Esophagus squamous epithelium (tissue), 5 donors: ENCODE measurements at places on chromosomes 16 and 17.

DNA sequence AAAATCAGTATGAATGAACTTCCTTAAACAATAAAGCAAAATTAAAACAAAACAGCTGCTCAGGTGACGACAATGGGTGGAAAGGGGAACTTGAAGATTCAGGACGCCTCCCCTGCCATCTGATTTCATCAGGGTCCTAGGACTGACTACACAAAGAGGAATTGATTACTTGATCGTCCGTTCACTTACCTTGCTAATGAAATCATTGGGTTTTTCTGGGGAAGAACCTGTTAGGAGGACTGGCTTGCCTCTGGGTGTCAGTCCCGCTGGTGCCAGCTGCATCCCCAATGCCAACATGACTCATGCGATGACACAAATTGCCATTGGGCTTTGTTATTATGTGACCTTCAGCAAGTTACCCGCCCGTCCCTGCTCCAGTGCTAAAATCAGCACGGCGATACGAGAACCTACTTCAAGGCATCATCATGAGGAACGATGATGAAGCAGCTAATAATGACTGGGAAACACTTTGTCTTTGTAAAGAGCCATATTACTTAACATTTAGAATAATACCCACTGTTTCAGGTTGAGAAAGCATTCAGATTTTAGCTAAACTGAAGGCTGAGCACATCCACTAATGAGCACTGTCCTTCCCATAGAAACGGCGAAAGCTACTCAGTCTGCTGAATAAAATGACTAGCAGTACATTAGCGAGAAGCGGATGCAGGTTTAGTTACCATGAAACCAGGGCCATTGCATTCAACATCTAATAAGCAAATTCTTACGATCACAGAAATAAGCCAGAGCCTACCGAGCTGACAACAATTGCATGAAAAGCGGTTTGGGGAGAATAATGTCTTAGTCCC is 139.4 kb downstream of the ZFHX3 start:
- no peak for DNase-seq

DNA sequence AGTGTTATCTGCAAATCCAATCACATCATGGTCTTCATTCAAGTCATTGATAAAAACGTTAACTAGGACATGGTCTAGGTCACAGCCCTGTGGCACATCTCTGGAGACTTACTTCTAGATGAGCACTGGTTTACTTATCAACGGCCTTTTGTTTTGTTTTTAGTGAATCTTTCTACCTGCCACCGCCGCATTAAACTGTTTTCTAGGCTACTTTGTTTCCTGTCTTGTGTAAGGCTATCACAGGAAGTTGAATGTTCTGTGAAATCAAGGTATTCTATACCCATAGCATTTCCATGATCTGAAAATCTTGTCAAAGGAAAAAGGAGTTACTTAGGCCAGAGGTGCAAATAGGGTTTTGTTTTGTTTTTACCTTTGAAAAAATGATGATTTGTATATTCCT is 26.9 kb downstream of the SOCS3 start:
- no peak for DNase-seq

DNA sequence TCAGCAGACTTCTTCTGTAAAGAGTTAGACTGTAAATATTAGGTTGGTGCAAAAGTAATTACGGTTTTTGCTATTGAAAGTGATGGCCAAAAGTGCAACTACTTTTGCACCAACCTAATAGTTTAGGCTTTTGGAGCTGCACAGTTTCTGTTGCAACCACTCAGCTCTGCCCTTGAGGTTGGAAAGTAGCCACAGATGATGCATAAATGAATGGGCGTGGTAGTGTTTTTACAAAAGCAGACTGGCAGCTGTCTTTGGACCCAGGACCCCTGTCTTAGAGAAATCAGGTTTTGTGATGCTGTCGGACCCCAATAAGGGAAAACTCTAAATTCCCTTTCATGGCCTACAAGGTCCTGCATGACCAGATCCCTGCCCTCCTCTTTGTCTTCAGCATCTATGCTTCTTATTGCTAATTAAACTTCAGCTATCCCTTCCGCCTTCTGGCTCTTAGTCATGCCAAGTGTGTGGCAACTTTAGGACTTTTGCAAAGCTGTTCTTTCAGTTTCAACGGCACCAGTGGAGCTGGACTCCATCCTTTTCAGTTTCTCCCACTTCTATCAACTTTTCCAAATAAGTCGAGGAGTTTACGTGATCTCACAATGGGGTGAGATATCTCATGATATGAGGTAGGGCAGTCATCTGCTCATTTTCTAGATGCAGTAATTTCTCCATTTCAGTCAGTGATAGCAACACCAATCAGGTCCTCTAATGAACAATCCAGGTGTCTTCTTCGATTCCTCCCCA is 232.3 kb downstream of the XYLT1 start:
- no peak for DNase-seq

DNA sequence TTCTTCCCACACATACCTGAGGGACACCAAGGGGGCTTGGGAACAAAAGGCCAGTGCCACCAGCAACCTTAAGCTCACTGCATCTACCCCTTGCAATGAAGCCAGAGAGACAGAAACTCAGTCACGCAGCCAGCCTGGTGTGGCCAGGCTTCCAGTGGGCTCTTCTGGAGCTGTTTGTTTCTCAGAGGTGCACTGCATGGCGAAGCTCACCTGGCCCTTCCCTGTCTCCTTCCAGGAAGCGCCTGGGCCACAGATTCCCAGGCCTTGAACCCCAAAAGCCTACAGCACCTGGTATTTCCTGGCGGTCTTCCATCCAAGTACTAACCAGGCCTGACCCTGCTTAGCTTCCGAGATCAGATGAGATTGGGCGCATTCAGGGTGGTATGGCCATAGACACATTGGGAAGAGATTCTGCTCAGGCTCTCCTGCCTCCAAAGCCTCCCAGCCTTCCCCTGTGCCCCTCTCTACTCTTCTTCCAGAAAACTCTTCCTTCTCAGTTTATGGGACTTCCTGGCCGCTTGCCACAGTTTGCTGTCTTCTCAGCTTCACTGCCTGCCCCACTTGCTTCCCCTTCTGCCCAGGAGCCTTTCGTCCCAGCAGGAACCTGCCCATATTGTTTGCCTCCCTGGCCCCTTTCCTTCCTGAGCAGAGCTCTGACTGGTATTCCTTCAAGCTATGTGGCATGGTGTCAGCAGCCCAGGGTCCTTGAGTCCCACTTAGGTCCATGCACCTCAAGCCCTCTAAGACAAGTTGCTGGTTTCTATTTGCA is 1.6 kb downstream of the CISD3 start:
- DNase-seq = no peak

GRCh38 chr17:64084086-64084939 is 45.6 kb downstream of the ERN1 start:
- no peak for DNase-seq

DNA sequence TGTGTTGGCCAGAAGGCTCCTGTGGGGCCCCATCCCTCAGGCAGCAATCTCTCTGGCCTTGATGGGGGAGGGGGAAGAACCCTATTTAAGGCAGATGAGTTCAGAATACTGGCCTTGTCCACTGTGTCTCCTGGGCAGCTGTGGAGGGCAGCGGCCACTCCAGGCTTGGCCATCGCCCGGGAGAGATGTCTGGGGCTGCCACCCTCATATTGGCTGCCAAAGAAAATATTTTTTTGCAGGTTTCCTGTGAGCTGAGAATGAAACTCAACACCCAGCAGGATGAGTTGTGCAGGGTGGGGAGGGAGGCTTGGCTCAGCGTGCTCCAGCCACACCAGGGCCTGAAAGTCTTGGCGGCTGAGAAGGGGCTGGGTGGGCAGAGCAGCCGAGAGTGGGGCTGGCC is 14.4 kb upstream of the TIMP2 start:
- DNase-seq = no peak

DNA sequence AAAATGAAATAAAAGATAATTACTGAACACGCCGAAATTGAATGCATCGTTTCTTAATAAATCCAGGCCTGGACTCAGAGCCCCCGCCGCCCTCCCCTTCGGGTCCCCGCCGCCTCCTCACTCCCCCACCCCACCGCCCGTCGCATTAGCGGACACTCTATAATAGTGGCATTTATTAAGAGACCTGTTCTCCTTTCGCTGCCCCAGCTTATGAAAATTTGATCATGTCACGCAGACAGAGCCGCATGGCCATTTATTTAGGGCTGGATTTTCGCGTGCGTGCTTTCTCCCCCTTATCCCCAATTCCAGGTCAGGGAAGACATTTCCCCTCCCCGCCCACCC is 6.3 kb upstream of the HOXB2 start:
- no peak for DNase-seq

DNA sequence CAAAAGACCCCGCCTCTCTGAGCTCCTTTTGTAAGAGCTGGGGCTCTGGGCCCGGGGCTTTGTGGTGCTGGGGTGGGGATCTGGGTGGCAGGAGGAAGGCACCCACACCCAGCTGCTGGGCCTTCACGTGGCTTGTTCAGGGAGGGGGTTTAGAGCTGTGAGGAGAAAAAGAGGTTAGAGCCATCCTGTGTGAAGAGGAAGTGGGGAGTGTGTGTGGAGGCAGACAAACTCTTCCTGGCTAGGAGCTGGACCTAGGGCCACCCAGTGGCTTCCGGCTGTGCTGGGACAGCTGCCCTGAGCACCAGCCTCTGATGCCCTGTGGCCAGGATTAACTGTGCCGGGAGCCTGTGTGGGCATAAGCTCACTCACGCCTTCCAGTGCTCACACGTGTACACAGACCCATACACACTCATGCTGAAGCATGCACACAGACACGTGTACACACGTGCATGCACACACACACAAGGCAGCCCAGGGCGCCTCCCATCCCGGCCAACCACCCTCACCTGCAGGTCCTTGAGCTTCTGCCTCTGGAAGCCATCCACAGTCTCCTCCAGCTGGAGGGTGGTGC is 7.4 kb downstream of the CIBAR2 start:
- no peak for DNase-seq

DNA sequence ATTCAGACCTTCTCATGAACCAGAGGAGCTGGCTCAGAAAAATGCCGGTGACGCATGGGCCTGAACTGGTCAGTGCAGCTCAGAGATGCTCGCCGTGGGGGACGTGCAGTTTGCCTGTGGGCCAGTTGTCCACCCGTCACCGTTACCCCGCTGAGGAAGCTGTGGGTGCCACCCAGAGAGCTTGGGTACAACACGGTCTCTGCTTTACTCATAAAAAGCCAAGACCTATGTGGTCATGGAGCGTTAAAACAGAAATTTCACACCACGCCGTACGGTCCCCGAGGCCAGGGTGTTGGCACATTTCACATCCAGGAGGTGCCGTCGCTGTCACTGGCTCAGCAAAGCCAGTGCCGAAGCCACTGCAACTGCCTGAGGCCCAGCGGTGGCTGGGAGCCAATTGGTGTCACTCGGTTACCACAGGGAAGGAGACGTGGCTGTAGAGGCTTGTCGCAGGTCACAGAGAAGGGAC is 120.9 kb downstream of the METRNL start:
- no peak for DNase-seq

- DNase-seq = no peak
Observed at GRCh38 chr17:78266231-78266631, 34.8 kb downstream of the TMEM235 start.

DNA sequence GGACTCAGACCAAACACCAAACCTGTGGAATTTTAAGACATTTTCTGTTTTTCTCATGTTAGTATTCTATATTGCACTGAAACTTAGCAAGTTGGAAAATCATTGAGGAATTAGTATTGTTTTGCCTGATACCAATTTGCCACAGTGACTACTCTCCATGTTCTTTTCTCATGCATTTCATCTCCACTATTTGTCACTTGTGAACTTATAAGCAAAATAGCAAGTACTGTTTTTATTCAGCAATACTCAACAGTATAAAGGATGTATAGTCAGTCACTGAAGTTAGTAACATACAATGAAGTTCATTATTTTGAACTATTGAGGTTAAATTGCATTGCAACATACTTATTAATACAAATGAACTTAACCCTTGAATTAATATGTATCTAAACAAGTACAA is 5.8 kb upstream of the VPS35L start:
- DNase-seq = no peak

GRCh38 chr17:31074772-31075555 is 19.8 kb upstream of the NF1 start:
- DNase-seq = no peak

DNA sequence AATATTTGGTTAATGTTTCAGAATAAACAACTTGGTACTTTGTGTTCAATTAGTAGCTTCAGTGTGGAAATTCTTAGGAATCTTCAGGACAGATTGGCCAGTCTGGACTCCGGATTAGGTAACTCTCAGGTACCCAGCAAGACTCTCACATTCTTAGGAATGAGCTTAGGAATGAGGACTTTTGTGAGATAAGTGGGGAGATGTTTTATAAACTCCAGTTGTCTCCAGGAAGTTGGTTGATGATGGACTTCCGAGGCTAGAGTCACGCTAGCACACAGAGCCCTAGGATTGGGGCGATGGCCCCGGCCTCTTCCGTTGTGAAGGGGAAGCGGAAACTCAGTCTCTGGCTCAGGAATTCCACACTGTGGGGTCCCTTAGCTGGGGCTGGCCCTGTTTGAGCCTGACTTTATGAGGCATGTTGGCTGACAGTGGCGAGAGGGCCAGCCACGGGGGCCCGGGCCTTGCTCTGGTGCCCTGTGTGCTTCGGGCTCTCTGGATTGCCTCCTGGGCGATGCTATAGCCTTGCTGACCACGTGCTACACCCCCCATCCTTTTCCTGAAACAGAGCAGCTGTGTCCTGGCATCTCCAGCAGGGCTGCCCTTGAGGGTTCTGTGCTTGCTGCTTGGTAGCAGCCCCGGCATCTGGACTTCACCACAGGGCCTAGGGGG is 32.4 kb downstream of the RAB11FIP3 start:
- no peak for DNase-seq

- no peak for DNase-seq
Observed at GRCh38 chr17:8847891-8848290, 19.6 kb downstream of the PIK3R6 start.

- no peak for DNase-seq
Observed at GRCh38 chr16:67770346-67770991, 35.9 kb downstream of the RANBP10 start.

DNA sequence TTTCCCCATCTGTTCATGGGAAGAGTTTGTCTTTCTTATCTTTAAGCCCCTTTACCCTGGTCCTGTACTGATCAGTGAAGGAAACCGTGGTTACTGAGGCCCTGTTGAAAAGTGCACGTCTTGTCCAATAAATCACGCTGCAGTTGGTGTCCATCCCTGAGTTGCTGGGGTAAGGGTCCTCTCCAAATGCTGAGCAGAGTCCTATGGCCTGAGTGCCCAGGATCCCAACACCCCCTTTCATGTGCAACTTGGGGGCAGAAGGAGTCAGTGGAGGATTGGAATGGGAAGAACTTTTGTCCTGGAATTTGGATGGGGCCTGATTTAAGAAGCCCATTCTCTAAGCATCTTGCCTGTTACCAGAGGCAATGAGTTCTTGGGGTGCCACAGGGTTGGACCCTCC is 7.0 kb upstream of the TBX2 start:
- DNase-seq = no peak

GRCh38 chr16:67537270-67537635 is 8.6 kb downstream of the RIPOR1 start:
- no peak for DNase-seq
